NCI-H524 treated with DMSO at 0.1 percent for 48 hours (cell line): ENCODE measurements at places on chromosomes 16 and 17.

DNA sequence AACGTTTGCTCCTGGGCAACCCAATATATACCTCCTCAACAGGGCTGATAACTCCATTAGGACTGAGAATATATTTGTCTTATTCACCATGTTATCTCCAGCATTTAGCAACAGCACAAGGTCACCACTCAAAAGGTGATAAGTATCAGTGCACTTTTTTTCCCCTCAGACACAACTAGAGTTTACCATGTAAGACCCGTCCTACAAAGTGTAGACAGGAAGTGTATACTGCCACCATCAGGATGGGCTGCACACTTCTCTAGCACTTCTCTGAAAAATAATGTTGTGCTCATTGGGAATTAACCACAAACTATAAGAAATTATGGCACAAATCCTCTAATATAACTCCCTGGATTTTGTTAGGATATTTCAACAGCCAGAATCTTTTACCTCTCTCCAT, 5.7 kb upstream of the VAT1L start:
- DNase-seq: peak; percentile 55

- DNase-seq: no peak
Measured at GRCh38 chr17:64491034-64491860, 5.6 kb downstream of the POLG2 start.

GRCh38 chr16:79587897-79588296, 12.6 kb downstream of the MAF start:
- DNase-seq: no peak

DNA sequence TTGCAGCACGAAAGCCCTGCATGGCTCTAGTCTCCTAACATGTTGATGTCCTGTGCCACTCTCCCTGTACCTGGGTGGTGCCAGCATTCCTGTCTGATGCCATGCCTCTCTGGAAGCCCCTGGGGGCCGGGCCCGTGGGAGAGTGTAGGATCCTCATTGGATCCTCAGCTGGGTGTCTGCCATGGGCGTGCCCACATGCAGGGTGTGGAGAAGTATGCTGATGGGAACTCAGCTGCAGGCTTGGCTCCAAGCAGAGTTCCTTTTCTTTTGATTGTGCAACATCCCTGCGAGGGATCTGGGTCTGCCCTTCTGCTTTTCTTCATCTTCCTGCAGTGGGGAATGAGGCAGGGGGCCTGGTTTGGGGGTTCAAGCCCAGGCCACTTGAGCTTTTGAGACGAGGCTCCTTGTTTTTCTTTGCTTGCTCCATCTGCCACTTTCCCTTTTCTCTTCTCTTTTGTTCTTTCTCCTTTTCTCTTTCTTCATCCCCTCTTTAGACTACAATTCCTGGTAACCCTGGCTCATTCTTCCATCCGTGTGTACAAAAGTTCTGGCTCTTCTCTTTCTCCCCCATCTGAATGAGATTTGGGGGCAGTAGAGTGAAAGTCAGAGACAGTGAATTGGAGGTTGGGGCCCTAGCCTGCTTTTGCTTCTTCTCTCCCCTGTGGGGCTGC, 32.9 kb downstream of the KSR1 start:
- DNase-seq: no peak

- DNase-seq: no peak
Measured at GRCh38 chr17:75737133-75737962, 16.1 kb downstream of the ITGB4 start.

- DNase-seq: no peak
Measured at GRCh38 chr17:4480929-4481898, 17.5 kb upstream of the SPNS2 start.

DNA sequence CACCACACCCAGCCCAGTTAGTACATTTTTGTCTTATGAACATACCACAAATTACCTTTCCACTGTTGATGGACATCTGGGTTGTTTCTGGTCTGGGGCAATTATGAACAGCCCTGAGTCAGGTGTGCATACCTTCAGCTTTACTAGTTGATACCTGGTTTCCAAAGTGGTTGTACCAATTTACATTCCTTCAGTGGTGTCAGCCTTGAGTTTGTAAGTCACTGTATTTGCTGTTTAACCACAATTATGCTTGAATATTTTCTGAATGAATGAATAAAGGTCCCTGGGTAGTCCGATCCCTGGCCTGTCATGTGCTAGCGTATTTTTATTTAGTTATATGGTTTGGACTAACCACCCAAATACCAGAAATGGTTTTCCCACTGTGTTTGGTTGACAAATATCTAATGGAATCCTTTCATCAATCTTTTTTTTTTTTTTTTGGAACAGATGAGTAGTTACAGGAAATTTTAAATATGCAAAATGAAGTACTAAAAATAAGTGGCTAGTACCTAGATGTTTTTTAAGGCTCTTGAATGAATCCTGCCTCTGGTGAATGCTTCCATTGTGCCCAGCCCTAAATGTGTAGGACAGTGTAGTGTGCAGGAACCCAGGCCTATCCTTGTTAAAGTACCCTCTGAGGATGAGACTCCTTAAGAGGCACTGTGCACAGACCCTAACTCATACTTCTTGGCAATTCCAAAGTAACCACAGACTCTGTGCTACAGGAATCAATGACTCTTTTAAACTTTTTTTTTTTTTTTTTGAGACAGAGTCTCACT, 3.7 kb downstream of the DUSP14 start:
- no peak for DNase-seq

DNA sequence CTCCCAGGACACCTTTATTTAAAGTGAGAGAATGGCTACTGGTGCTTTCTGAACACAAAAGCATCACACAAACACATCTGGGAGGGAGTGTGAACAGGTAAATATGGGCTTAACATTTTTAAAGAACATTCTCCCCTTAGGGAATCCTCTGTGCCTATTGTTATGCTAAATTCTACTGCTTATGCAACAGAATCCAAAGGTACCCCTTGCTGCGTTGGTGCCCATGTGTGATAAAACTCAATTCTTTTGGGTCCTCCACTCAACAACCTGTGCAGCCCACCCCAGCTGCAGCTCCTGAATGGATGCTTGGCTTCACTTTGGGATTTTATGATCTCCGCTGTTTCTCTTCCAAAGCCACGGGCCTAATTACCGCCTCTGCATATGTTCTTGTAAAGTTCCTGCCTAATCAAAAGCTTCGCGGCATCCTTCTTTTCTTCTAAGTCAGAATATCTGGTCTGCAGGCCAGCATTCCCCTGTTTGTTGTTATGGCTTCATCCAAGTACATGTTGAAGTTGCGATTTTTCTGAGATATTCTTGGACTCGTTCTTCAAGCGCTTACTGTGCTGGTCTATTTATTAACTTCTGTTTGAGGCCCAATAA, 23.9 kb downstream of the RHBDL3 start:
- no peak for DNase-seq

- DNase-seq: no peak
Measured at GRCh38 chr16:11603331-11603750, 16.6 kb upstream of the LITAF start.

- DNase-seq: no peak
Measured at GRCh38 chr17:68249354-68249765, 1.5 kb downstream of the AMZ2 start.

DNA sequence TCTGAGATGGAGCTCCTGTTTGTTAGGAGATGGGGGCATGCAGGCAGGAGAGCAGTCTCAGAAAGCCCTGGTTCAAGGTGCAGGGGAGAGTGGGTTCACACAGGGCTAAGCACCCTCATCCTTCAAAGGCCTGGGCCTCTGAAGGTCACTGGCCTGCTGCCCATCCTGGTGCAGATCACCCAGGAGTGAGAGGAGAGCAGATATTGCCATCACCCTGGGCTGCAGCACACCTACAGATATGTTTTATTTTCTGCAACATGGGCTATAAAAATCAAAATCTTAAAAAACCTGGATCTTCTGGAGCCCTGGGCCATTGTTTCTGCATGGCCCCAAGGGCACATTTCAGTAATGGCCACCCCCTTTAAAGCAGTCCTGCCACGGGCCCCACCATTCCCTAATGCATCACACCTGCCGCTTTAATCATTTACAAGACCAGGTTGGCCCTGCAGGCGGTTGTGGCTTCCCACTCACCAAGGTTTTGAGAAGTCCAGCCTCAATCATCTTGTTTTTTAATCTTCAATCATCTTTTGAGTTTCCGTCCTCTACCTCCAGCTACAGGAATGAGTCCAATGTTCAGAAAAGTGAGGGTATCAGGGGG, 20.4 kb upstream of the NUP93 start:
- DNase-seq: no peak

GRCh38 chr17:69717214-69717613, 302.7 kb downstream of the MAP2K6 start:
- no peak for DNase-seq

- no peak for DNase-seq
Measured at GRCh38 chr16:62135446-62135845, 99.2 kb upstream of the CDH8 start.

- no peak for DNase-seq
Measured at GRCh38 chr16:75379911-75380847, 53.1 kb downstream of the CFDP1 start.

DNA sequence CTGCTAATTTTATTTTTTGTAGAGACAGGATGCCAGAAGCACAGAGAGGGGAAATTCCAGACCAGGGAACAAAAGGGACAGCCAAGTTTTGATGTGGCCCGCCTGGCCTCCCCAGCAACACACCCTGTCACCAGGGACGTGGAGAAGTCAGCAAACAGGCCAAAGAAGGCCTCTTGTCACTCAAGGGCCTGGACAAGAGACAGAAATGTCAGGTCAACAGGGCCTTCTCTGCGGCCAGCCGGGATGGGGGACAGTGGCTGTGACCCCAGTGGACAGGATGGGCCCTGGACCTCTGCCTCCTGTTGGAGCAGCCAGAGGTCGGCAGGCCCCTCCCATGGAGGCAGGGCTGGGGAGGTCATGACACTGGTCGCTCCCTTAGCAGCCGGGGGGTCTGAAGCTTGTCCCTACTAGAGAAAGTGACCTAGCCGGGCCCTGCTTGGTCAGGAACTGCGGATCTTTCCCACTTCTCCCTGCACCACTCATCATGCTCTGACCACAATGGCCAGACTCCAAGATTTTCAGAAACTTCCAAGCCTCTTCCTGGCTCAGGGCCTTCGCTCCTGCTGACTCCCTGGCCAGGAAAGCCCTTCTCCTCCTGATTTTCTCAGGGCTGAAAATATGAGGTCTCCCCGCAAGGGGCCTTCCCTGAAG, 9.2 kb upstream of the TVP23A start:
- no peak for DNase-seq

DNA sequence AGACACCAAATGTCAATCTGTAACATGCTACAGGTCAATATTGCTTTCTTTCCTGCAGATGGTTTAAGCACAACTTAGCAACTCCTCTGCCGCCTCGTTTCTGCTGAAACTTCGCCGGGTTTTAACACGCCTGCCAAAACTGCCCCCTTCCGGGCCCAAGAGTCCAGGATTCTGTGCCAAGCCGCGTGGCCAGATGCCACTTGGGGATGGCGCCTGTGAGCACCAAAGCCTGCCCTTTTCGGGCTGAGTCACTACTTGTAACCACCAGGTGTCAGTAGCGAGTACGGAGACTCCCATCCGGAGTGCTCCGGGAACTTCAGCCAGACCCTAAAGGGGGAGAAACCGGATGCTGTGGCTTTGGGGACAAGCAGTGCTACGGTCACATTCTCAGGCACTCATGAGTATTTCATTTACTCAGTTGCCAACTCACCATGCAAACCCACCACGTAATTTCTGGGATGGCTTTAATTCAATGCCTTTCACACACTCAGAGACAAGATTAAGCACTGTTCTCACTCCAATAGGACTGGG, 7.8 kb downstream of the PMP22 start:
- peak; percentile 3 for DNase-seq
